ENCODE measurements at places on chromosomes 1 and 21.

DNA sequence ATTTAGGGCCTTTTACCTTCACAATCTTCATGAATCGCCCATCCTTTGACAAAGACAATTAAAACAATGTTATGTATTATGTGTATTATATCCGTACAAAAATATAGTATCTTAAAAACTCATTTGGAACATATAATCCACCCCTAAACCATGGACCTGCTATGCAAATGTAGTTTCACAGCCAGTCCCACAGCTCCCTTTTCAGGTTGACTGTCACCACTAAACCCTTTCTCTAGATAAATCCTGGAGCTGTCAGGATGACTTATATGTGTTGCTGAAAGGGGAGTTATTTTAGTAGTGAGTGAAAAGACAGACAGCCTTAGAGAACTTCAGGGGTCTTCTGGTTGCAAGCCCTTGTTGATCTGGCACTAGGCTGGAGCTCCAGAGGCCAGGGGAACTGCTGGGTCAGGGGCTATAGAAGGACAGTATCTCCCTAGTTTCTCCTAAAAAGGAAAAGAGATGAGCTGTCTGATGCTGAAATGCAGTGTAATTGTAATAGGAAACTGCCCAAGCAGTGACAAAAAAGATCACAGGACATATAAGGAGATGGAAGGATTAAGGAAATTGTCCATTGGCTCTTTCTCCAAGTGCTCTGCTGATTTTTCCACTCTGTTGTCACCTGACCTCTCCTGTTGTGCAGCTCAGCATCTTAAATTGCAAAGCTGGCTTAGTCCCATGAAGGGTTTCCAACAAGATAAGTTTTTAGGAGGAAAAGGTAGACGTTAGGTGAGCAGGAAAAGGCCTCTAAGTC lies 127.7 kb downstream of the S1PR1 start:
- no peak for DNase-seq

GRCh38 chr21:37603129-37603528 lies 236.6 kb downstream of the DYRK1A start:
- DNase-seq, result no peak

DNA sequence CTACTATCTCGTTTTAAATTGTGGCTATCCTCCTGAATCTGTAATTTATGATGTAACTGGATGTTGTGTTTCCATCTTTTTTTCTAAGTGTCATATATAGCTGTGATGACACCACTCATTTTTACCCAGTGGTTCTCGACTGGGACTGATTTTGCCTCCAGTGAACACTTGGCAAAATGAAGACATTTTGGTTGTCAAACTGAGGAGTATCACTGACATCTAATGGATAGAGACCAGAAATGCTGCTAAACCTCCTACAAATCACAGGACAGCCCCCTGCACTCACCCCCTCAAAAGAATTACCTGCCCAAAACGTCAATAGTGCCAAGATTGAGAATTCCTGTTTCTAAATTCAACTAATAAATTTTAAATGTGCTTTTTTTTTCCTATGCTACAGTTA lies 1.9 kb downstream of the TRMT13 start:
- DNase-seq, result no peak

GRCh38 chr1:177914603-177915002 lies 55.3 kb downstream of the SEC16B start:
- no peak for DNase-seq

- DNase-seq, result no peak
Observed at GRCh38 chr1:216944864-216945510, 221.8 kb upstream of the ESRRG start.

GRCh38 chr1:40392221-40392620 lies 18.7 kb downstream of the SMAP2 start:
- no peak for DNase-seq

Data from activated T-helper 1 cell treated with anti-CD3 and anti-CD28 coated beads, Interleukin-2, amount 50 U/mL, for 16 hours (primary cell).